LNCaP clone FGC (cell line): ENCODE measurements at places on chromosomes 11 and 22.

DNA sequence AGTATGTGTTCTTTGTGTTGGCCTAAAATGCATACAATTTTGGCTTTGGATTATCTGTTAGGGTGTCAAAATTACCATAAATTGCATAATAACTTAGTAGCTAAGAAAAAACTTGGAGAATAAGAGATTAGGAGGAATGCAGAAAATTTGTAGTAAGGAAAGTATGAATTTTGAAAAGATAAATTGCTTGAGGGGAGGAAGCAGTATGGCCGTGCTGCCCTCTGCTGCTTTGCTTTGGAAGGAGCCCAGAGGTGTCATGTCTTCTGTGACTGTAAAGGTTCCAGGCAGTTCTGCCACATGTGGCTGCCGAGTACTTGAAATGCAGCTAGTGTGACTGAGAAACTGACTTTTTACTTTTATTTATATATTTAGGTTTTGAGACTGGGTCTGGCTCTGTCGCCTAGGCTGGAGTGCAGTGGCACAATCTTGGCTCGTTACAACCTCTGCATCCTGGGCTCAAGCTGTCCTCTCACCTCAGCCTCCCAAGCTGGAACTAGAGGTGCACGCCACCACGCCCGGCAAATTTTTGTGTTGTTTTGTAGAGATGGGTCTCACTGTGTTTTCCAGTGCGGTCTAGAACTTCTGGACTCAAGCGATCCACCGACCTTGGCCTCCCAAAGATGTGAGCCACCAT lies 1.8 kb downstream of the ADSL start:
- DNase-seq: no peak

DNA sequence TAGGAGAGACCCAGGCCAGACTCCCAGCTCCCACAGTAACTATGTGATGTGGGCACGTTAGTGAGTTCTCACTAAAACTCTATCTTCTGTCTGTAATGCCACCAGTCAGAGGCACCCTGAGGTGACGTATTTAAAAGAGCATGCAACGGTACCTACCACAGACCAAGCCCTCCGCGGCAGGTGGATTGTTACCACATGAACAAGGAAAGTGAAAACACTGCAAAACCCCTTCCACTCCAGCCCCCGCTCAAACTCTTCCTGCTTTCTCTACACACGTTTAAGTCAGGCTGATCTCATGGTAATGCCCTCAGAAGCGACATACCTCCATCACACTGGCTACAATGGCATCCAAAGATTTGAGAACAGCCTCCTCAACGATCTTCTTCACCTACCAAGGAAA lies 36.7 kb downstream of the SERPIND1 start:
- no peak for DNase-seq

- DNase-seq: no peak
Observed at GRCh38 chr11:120819437-120820365, 204.2 kb upstream of the TBCEL start.

DNA sequence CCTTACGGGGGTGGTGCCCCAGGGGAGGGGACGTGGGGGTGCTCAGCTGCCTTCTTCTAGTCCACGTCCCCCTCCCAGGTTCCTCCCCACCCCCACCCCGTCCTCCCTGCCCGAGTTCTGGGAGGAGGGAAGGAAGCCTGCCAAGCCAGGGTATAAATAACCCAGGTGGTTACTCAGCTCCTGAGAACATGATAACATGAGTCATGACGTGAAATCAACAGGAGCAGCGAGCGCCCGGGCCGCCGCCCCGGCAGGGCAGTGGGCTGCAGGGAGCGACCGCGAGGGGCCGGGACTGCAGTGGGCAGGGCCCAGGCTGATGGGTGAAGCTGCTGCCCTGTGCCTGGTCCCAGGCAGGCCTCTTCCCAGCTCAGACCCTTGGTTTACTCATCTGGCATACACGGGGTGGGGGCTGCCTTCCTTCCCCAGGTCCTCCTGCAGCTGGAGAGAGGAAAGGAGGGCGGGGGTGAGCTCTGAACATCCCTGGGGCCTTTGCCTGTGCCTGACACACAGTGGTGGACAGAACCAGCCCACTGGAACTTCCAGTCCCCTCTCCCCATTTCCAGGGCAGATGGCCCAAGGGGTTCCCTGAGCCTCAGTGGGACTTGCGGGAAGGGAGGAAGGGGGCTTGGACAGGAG lies 8.8 kb upstream of the PDGFB start:
- peak; percentile 22 for DNase-seq

DNA sequence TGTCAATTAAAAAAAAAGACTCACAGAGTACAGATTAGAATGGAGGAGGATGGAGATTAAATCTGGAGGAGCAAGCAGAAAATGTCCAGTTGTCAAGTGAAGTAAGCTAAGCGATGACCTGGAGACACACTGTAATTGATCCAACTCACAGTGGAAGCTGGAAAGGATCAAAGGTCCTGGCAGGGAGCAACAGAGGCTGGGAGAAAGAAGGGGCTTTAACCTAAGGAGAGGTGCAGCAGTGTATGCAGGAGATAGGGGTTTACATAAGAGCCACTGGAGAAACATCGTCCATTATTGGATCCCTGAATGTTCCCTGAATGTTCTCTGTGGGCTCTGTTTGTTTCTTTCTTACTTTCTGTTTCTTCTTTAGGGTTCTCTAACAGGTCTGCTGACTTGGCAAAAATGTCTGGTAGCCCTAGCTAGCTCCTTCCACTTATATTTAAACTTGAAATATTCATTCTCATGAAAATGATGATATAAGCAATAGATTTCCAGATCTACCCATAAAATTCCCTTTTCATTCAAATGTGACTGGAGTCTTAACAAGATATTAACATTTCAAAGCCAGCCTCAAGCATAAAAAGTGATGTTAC lies 30.1 kb upstream of the CAT start:
- no peak for DNase-seq

DNA sequence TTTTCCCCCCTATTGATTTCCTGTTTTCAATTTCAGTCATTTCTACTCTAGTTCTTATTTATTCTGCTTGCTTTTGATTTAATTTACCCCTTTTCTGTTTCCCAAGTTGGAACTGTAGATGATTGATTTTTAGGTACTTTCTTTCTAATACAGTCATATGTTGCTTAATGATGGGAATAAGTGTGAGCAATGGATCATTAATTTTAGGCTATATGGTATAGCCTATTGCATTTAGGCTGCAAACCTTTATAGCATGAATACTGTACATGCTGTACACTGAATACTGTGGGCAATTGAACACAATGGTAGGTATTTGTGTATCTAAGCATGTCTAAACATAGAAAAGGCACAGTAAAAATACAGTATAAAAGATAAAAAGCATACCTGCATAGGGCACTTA lies 44.9 kb downstream of the DDX10 start:
- DNase-seq: no peak

- DNase-seq: peak; percentile 55
Observed at GRCh38 chr22:38549101-38549894, 20.7 kb downstream of the DMC1 start.

DNA sequence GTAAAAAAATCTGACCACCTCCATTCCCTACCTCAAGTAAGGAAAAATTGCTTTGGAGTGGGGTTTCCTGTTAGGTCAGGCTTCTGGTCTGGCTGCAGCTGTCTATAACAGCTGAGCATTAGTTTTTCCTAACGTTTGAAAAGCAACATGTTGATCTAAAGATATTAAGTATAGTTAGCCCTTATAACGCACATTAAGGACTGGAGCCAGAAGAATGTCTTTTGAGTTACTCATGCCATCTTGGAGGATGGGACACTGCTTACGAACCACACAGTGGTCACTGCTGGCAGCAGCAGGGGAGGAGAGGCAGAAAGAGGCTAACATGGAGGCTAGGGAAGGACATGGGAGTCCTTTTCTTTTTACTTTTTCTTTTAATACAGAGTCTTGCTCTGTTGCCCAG lies 44.1 kb upstream of the GDPD4 start:
- DNase-seq: no peak
